ENCODE measurements at places on chromosomes 5 and 9. TPM values are rescaled to one million over a fixed set of nuclear protein-coding genes. Genes with fewer than 3 reads are reported as not detected.

DNA sequence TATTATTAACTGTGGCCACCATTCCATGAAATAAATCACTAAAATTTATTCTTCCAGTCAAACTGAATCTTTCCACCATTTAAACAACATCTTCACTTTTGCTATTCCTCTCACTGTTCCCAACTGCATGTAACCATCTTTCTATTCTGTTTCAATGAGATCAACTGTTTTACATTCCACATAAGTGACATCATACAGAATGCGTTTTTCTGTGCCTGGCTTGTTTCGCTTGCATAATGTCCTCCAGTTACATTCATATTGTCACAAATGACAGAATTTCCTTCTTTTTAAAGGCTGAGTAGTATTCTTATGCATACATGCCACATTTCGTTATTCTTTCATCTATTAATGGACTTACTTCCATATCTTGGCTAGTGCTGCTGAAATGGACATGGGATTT lies 738.2 kb downstream of the SEMA5A start:
- DNase-seq, result no peak

GRCh38 chr9:6896562-6896961 lies 138.8 kb downstream of the KDM4C start:
- DNase-seq, result no peak

GRCh38 chr5:154286557-154286956 lies 96.0 kb downstream of the GALNT10 start:
- DNase-seq, result no peak

Gene SPINK13
- not detected for total RNA-seq

DNA sequence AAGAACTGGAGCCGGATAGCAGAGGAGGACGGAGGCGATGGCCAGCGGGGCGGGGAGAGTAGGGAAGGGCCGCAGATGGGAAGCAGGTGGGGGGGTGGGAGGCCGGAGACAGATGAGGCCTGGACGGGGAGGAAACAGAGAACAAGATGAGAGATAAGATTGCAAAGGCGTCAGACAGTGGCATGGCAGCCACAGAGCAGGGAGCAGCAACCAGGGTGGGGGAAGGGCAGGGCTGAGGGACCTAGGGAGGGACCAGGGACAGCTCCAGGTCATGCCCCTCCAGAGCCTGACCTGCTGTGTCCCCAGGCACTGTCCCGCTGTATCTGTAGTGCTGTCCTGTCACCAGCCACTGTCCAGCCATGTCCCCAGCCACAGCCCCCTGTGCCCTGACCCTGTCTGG lies 49.6 kb upstream of the LMX1B start:
- no peak for DNase-seq

Gene TMEM232
- 13.3 TPM for total RNA-seq

Gene PCDHA11
- 0.14 TPM for total RNA-seq

Gene PCDHB13
- 8.0 TPM for total RNA-seq

GRCh38 chr9:120579139-120580050 lies 572 bp downstream of the CDK5RAP2 start:
- DNase-seq, result no peak

Gene PCDHB11
- 10.6 TPM for total RNA-seq

Gene PTPN3
- 16.9 TPM for total RNA-seq

Gene HACD4
- total RNA-seq, result 8.4 TPM

Gene TRMO
- total RNA-seq, result 28.6 TPM

- DNase-seq, result no peak
These were observed 211.9 kb downstream of the ACTL7B start for GRCh38 chr9:108643731-108644510.

GRCh38 chr5:33300209-33300742 lies 140.5 kb upstream of the TARS1 start:
- no peak for DNase-seq

Gene CCNO
- total RNA-seq, result 0.35 TPM

- no peak for DNase-seq
These were observed 117.9 kb upstream of the CDH18 start for GRCh38 chr5:20105915-20106314.

Gene OR13C4
- not detected for total RNA-seq

DNA sequence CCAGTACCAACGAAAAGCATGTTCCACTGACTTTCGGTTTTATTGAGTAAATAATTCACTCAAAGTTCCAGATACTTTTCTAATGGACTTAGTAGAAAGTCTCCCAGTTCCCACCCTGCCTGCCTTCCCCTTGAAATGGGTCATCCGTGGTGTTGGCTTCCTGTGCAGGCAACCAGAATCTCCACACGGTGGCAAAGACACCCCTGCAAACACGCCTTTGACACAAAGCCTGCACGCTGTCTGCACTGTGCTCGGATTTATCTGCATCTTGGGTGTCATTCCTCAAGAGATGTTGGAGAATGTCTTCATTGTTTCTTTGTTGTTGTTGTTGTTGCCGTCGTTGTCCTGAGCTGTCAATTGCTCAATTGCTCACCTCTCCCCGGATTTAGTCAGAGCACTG lies 150.0 kb upstream of the IRX2 start:
- no peak for DNase-seq

Gene NR5A1
- total RNA-seq, result not detected

- no peak for DNase-seq
These were observed 104.8 kb downstream of the PBX3 start for GRCh38 chr9:125851979-125852378.

Gene FOXD4L4
- not detected for total RNA-seq

GRCh38 chr9:128787659-128788058 lies 606 bp downstream of the TBC1D13 start:
- DNase-seq, result no peak

Gene SERF1B
- total RNA-seq, result 32.9 TPM

DNA sequence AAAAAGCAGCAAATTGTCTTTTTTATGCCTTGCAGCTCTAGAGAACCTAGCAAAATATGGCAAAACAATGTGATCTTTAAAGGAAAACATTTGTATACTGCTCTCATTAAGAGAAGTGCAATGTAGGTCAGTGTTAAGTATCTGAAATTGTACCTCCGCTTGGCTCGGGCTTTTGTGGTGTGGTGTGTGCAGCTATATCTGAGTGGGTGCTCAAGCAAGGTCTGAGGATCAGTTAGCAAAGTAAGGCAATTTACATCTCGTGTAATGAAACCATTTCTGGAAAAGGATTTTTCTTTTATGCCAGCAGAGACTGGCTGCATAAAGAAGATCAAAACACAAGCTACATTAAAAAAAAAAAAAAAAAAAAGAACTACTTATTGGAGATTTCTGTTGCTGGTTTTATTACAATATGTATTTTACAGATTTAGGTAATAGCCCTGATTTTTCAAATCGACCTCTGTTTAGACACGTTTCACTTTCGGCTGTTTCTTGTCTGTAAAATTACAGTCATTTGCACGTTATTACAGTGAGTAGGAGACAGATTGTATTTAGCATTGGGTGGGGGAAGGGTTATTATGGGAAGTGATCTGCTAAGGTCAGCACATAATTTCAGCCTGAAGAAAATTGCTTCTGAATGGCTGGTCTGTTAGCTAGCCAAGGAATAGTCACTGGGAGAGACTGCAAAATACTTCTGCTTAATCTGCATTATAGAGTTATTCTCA lies 7.9 kb upstream of the ZNF608 start:
- no peak for DNase-seq

Gene PCDHAC2
- total RNA-seq, result 0.71 TPM

DNA sequence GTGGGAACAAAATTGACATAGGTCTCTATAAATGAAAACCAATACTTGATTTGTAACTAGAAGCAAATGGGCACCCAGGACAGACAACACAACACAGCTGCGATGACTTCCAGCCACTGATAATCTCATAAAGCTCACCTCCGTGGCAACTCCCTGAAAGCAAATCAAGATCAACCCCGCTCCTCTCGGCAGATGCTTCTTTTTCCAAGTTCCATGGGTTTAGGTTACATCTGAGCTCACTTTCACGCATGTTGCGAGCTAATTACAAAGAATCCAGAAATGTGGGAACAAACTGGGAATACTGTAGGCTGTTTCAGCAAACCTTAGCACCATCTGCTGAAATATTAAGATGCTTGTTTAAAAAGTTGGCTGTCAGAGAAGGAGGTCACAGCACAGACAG lies 153.9 kb downstream of the ELAVL2 start:
- no peak for DNase-seq

Gene CD72
- 9.9 TPM for total RNA-seq

- DNase-seq, result no peak
These were observed at the start of gene SYK for GRCh38 chr9:90801241-90801972. TSS of gene SYK (plus strand) at chr9:90801819. CDS start at chr9:90843899, 42,080 bp downstream.
